Naive thymus-derived CD4-positive, alpha-beta T cell (primary cell): ENCODE measurements at places on chromosomes 16 and 17.

DNA sequence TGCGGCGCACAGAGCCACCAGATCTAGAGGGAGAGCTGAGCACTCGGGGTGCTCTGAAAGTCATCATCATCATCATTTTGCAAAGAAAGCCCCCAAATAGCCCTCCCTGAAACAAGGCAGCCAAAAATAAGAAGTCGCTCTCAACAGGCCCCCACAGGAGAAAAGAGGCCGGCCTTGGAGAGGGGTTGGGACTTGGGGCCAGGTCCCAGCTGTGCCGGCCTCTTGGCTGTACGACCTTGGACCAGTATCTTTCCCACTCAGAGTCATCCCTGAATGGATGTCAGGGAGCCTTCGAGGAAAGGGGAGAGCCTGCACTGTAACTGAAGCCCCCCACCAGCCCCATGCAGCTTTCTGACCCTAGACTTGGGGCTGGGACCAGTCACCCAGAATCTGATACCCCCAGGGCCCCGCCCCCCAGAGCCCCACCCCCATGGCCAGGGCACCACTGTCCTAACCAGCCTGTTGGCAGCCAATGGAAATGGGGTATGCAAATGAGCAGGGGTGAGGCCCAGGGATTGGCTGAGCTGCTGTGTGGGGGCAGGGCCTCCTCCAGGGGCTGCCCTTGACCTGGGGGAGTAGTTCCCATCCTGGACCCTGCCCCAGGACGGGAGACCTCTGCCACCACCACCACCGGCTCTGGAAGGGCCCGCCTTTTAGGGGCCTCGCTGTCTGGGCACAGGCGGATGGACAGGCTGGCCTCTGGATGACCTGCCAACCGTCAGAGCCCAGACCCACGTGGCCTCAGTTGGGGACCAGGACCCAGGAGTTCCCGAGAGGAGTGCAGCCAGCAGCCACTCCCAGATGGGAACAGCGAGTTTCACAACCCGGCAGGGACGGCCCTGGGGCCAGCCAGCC, 15.4 kb downstream of the ZFPM1 start:
- DNase-seq = no peak

DNA sequence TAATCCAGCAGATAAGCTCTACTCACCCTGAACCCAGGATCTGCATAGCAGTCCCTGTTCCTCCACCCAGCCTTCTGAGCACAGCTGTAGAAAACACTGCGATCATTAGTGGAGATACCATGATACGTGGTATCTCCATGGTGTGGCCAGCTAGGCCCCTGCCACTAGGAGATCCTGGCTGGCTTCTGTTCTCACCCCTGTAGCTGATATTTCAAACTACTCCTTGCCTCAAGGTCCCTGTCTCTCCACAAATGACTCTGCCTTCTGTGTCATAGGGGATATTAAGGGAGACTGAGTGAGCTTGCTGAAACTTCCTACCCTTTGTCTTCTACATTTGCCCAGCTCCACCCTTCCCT, 44.3 kb downstream of the ERN1 start:
- no peak for DNase-seq

DNA sequence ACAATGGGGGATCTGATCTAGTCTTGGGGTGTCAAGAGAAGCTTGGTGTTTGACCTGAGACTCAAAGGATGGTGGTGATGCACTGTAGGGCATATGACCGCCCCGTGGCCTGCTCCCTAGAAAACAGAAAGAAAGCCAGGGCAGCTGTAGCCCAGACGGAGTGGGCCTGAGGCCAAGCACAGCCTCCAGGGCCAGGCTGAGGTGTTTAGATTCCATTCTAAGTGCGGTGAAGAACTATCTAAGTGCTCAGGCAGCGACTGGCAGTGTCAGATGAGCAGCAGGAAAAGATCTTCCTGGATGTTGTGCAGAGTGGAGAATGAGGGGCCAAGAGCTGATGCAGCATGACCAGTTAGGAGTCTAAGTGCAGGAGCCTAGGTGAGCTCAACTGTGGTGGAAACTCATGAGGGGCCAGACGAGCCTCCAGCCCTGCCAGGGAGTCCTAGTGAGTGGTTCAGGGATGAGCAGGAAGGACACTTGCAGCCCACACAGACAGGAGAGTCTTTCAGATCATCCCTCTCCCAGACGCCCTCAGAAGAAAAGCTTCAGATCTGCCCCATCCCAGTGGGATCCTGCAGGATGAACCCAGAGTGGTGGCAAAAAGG, 314.2 kb upstream of the CCL2 start:
- no peak for DNase-seq

DNA sequence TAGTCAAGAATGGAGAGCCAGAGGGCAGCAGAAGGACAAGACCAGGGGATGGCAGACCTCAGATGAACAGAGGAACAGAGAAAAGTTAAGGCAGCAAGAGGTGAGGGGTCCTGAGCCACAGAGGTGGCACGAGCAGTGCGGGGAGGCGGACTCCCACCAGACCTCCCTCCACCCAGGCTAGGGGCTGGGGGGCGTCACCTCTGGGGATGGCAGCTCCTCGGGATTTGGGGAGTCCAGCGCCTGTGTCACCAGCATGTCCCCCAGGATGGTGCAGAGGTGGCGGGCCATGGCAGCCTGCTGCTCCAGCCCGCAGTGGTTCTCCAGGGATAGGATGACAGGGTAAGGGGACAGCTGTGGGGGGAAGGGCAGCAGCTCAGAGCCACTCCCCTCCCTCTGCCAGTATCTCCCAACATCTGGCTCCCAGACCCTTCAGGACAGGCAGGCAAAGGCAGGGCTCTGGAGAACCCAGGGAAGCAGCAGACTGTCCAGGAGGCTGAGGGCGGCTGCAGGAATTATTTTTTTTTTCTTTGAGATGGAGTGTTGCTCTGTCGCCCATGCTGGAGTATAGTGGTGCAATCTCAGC, 15.8 kb downstream of the PLCD3 start:
- DNase-seq = no peak

- no peak for DNase-seq
These were observed 151.2 kb downstream of the CCDC182 start for GRCh38 chr17:57593739-57594462.

- DNase-seq = no peak
These were observed 116.4 kb upstream of the RPL38 start for GRCh38 chr17:74087002-74087585.

- DNase-seq = no peak
These were observed 14.3 kb upstream of the FASN start for GRCh38 chr17:82112181-82112913.

- DNase-seq = no peak
These were observed 55.6 kb downstream of the MMD start for GRCh38 chr17:55366020-55366481.

DNA sequence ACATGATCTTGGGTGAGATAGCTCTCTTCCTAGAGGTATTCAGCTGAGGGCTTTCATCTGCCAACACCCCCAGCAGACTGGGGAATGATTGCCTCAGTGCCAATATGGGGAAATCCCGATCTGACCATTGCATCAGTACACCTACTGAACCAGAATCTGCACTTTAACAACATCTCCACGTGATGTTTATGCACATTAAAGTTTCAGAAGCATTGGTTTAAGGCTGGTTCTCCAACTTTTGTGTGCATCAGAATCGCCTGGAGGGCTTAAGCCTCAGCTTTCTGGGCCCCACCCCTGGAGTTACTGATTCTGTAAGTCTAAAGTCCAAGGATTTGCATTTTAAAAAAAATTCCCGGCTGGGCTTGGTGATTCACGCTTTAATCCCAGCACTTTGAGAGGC, 123.6 kb upstream of the MED13 start:
- DNase-seq = no peak

DNA sequence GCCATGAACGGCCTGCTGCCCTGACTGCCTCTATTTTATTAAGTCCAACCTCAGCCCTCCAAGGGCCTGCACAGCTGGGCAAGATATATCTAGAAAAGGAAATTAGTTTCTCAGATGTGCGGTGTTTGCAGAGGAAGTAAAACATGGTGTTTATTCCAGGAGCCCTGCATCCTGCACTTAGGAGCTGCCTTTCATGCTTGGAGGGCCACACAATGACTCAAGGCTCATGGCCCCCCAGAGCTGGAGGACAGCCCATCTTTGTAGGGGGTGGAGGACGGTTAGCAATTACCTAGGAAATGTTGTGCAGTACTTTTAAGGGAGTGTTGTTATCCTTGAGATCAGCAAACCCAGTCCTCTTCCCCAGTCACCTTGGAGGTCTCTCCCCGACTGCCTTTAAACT, 80.5 kb downstream of the COPRS start:
- DNase-seq = no peak

DNA sequence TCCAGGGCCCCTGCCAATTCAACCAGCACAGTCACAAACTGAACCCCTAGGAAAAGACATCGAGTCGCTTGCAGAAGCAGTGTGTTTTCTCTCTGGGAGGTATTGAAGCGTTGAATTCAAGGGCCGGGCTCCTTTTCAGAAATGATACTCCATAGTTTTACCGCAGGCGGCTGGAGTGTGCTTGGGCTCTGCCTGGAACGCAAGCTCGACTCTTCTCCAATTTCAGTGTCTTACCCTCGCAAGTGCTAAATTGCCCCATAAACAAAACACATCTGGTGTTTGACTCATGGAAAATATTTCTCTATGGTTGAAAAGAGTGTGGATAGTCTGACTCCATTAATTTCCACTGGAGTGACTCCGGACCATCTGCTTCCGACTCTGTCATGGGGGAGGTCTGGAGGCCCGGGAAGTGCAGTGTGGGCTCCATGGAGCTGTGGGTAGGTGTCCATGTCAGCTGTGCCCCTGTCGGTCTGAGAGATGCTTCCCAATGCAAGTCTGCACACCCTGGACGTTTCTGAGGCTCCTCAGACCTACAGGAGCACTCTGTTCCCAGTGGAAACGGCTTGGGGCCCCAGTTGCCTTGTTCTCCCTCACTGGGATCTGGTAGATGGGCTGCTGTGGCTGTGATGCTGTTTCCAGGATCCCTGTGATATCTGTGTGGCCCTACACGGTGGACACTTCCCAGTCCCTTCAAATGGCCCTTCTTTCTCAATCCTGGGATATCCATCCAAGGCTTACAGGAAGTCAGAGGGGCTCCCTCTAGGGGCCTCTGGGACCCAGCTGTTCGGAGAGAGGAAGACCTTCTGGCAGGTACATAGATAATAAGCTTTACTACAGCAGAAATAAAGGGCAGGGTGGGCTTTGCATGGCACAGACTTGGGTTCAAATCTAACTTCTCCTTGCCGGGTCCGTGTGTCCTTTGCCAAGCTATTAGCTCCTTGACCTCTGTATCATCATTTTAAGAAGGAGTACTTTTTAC, 119.8 kb upstream of the CDH13 start:
- no peak for DNase-seq

DNA sequence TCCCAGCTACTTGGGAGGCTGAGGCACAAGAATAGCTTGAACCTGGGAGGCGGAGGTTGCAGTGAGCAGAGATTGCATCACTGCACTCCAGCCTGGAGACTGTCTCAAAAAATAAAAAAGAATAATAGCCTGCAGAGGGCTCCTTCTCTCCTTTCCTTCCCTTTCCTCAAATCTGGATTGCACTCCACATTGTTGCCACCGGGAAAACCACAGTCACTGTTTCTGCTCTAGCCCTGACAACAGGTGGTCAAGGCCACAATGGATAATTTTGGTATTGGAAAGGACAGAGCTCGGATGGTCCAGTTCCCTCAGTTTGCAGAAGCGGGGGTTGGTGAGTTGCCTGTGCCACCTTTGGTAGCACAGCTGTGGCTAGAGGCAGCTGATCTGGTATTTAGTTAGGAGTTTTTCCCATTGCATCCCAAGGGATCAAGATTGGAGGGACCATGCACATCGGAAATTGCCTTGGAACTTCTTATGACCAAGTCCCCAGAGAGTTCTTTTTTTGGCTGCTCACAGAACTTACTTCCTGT, 44.7 kb upstream of the PRSS54 start:
- no peak for DNase-seq

GRCh38 chr16:74261068-74261467, 35.5 kb upstream of the PSMD7 start:
- DNase-seq = no peak
